ENCODE measurements at places on chromosomes 7 and 10.

DNA sequence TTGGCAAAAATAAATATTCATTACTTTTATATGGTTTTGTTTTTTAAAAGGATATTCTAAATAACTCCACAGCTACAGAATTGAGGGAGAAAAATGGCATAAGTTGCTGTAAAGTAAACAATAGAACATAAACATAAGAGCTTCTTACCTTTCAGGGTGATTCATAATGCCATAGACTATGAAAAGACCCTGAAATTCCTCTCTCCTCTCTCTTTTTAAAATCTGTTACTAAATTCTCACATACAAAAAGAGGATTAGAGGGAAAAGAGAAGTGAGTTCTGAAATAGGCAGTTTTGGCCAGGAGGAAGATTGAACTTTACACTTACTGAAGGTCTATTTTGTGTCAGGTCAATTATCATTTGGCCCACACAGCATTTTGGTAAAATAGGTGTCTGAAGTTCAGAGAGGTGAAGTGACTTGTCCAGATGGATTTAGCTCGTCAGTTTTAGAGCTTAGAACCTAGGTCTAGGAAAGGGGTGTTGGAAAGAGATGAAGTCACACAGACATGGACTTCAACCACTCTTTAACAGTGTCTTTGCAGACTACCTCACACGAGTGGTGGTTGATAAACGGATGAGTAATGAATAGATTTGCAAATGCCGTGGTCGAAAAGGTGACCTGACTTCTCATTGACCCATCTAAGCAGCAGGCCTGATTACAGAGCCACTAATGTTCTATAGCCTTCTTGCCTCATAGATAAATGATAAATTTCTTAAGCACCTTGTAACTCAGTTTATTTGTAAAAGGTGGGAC lies 190.6 kb upstream of the CCDC6 start:
- no peak overlapping the region for H3K27ac ChIP-seq
- no peaks in the 10 kb centered on the region for H3K36me3 ChIP-seq
- no peak for DNase-seq

DNA sequence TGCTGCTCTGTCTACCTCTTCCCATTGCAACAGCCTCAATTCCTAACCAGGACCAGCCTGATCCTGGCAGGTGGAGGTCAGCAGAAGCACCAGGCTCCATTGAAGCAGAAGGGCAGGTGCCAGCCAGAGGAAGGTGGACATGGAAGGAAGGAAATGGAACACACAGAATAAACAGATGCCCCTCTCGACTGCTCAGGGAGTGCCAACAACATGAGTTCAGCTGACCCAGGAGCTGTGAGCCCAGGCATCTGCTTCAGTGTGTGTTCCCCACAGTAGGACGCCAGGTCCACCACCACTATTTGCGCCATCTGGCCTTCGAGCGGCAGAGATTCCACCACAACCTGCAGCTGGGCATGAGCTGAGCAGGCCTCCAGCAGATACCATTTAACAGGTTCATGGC lies 56.7 kb downstream of the GPAM start:
- no peak overlapping the region for H3K27ac ChIP-seq
- H3K4me3 ChIP-seq, result no peak overlapping the region
- DNase-seq, result no peak
- H3K27me3 ChIP-seq, result no peaks in the 10 kb centered on the region

GRCh38 chr10:22379059-22379458 lies 33.8 kb downstream of the SPAG6 start:
- peaks cover 23% of the 10 kb centered on the region for H3K4me1 ChIP-seq
- H3K4me3 ChIP-seq, result peak overlapping the region; percentile 19
- H3K27ac ChIP-seq, result peak overlapping the region; percentile 63
- peaks cover 5% of the 10 kb centered on the region for H3K27me3 ChIP-seq
- peak; percentile 58 for DNase-seq
- no peaks in the 10 kb centered on the region for H3K36me3 ChIP-seq

DNA sequence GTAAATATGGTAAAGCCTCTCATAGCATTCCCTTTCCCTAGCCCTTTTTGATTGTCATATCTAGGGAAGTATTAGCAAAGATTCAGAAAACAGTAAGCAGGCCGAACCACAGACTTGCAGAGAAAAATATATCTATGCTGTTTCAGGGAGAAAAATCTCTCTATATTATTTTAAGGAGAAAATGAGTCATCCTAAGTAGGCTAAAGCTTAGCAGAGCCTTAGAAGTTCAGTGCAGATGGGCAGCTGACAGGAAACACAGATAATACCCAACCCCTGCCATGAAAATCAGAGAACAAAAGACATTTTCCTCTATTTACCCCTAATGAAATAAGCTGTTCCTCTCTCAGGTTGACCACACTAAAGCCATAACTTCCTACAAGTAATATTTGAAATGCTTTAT lies 16.5 kb downstream of the C1QL3 start:
- H3K27ac ChIP-seq, result no peak overlapping the region
- H3K4me3 ChIP-seq, result no peak overlapping the region
- H3K36me3 ChIP-seq, result peaks cover 15% of the 10 kb centered on the region
- DNase-seq, result no peak
- H3K4me1 ChIP-seq, result peaks cover 2% of the 10 kb centered on the region

DNA sequence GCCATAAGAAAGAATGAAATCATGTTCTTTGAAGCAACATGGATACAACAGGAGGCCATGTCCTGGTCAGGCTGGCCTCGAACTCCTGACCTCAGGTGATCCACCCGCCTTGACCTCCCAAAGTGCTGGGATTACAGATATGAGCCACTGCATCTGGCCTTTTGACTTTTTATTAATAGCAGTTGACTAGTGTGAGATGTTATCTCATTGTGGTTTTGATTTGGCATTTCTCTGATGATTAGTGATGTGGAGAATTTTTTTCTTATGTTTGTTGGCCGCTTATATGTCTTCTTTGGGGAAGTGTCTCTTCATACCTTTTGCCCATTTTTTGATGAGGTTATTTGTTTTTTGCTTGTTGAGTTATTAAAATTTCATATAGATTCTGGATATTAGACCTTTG lies 400.9 kb downstream of the SUGCT start:
- H3K36me3 ChIP-seq, result no peaks in the 10 kb centered on the region
- H3K27me3 ChIP-seq, result no peaks in the 10 kb centered on the region
- H3K27ac ChIP-seq, result no peak overlapping the region
- DNase-seq, result no peak
- H3K4me3 ChIP-seq, result no peak overlapping the region

Measured in activated naive CD8-positive, alpha-beta T cell treated with anti-CD3 and anti-CD28 coated beads, Interleukin-2, amount 50 U/mL, for 24 hours (primary cell).